Astrocyte of the spinal cord (primary cell): ENCODE measurements at places on chromosomes 7 and 10.

DNA sequence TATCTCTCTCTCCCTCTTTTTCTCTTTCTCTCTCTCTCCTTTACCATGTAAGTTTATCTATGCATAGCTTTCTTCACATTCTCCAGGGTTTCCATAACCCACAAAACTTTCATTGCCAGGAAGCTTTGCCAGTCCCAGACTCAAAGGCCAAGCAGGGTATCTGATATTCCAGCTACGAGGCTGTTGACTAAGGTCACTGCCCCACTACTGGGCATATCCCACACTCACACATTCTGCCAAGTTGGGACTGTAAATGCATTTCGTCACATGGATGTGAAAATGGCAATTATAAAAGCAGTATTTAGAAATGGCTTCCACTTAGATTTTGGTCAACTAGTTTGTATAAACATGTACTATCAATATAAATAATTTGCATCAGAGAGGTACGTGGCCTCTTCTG, 43.3 kb upstream of the SEPTIN7 start:
- DNase-seq: no peak

GRCh38 chr7:519484-520390, at the start of gene PDGFA:
PDGFA (minus strand) TSS chr7:519846; CDS start chr7:519001, 845 bp downstream.
- peak; percentile 60 for DNase-seq

DNA sequence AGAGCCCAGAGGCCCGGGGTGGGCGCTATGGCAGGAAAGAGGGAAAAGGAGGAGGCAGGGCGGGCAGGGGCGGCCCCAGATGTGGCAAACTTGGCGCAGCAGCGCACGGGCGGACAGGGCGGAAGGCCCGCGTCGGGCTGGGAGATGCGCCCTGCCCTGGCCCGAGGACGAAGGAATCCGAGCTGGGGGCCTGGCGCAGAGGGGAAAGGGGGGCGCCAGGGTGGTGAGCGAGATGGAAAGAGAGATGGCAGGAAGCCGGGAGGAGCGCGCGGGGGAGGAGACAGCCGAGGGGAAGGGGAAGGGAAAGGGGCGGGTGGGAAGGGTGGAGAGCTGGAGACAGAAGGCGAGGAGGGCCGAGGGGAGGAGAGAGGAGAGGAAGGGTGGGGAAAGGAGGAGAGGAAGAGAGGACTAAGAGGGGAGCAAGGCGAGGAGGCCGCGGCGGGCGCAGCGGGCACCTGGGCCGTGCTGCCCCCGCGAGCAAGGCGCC, at the start of gene MARVELD1:
Gene MARVELD1, plus strand, starts transcription at position 392 of the 487 bp plus-strand sequence. CDS start 147 bp downstream, outside the sequence.
- DNase-seq: peak; percentile 84

DNA sequence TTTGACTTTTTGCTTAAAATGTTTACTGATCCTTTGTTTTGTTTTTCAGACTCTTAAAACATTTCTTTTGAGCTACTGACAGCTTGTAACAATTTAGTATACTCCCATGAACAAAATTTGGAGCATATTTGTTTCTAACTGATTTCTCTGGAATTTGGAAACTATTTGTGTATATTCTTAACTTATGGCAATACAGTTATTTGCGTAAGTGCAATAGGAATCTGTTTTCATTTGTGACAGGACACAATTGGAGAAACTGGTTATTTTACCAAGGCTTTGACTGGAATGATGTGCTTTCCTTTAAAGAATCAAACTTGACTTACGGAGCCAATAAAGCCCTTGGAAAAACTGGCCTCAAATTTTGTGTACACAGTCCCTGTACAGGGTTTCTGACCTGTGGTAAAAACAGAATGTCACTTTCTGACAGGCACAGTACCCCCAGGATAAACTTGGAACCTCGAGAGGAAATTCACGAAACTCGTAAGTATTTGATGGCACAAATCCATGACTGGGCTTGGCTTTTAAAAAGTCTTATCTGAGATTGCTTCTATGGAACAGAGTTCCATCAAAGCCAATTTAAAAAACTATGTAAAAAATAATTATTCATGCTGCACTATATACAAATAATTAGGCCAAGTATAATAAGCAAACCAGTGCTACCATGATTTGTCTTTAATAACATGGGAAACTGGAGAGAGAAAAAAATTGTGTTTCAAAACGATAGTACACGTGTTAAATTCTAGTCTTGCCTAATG, 70.4 kb downstream of the ST8SIA6 start:
- no peak for DNase-seq

DNA sequence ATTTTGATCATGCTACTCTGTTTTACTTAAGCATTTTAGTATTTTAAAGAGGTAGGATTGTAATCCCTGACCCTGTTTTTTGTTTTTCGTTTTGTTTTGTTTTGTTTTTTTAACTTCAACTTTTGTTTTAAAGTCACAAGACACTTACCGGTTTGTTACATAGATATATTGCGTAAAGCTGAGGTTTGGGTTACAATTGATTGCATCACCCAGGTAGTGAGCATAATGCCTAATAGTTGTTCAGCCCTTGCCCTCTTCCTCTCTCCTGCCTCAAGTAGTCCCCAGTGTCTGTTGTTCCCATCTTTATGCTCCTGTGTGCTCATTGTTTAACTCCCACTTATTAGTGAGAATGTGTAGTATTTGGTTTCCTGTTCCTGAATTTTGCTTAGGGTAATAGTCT, 93.1 kb upstream of the TEX47 start:
- DNase-seq: no peak

- no peak for DNase-seq
Measured at GRCh38 chr7:117478836-117479224, 995 bp upstream of the CFTR start.

- no peak for DNase-seq
Measured at GRCh38 chr10:88608052-88608732, 21.6 kb downstream of the LIPJ start.

- DNase-seq: no peak
Measured at GRCh38 chr10:22301193-22301592, 15.0 kb upstream of the COMMD3 start.

- no peak for DNase-seq
Measured at GRCh38 chr7:153072806-153073205, 313.3 kb downstream of the ACTR3B start.

GRCh38 chr7:42345478-42346299, 108.7 kb upstream of the GLI3 start:
- DNase-seq: no peak
